ENCODE measurements at places on chromosomes 1 and 21.

DNA sequence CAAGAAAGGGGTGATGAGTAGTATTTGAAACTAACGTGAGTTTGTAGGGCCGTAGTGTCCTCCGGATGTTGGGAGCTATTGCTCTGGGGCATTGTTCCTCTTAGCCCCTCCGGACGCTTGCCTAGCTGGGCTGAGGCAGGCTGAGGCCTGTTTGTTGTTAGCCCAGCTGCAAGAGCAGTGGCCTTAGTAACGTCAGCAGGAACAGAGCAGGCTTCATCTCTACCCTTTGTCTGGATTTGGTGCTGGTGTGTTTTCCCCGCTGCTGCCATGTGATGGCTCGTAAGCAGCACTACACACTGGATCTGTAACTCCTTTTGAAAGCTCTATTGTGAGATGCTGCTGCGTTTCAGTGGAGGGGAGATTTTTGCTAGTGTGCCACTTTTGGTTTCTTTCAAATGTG is 57.6 kb downstream of the DNM3 start:
- no peak for DNase-seq

- DNase-seq = no peak
These were observed 2.2 kb upstream of the FOXD3 start for GRCh38 chr1:63320022-63320721.

DNA sequence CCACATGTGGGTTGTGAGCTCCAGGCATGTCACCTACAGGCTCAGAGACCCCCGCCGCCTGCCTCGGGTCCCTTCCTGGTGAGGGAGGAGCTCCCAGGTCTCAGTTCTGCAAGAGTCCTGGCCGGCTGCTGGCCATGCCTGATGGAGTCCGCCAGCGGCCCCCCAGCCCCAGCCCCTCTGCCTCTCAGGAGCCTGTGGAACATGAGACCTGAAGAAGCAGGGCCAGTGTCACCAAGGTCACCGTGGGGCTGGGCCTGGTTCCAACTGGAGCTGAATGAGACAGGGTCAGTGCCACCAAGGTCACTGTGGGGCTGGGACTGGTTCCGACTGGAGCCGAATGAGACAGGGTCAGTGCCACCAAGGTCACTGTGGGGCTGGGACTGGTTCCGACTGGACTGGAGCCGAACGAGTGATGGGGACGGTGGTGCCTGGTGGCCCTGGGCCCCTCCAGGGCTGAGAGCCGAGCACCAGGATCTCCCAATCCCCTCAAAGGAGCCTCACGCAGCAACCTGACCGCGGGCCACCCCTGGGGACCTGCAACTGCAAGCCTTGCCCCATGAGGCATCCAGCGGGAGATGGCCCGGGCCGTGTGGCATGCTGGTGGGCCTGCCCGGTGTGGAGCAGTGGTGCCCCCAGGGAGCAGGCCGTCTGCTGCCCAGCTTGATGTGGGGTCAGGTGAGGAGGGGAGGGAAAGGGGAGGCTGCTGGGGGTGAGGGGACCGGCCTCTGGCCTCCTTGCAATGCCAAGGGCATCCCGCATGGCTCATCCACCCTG is 14.5 kb upstream of the PTTG1IP start:
- DNase-seq = no peak

DNA sequence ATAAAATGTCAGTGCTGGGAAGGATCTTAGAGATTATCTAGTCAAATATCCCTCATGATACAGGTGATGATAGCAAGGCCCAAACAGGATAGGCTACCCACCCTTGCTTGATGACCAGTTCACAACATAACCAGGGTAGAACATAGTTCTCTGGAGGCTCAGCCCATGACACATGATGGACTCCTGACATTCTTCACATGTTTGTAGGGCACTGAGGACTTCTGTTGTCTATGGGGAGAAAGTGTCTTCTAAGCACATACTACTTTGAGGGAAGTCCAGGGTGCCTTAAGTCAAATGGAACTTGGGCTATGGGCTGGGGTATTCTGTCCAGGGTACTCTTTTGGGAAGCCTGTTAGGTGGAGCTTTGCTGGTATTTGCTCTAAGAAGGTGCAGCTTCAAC is 148.9 kb downstream of the GLUL start:
- no peak for DNase-seq

DNA sequence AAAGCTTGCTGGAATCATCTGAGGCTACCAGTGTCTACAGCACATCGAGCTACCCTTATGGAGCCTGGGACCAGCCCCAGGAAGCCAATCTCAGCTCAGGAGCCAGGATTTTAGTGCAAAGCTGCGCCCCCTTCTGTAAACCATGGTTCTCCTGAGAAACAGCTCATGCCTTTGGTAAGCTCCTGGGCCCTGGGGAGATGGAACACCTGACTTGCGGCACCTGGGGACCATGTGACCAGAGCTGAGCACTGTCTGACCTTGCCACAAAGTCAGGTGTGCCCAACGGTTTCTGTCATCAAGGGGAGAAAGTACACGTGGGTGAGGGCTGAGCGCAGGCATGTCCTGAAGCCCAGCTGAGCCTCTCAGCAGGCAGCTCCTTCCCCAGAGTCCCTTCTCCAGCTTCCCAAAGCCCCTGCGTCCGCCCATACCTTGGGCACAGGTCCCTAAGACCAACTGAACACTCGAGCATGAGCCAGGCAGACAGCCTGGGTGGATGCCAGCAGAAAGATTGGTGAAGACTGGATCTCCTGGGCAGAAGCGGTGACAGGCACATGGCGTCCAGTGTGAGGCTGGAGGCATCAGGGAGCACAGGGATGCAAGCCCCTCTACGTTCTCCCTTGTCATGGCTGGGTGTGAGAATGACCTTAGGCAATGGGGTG is 57.9 kb upstream of the TENT5B start:
- no peak for DNase-seq

DNA sequence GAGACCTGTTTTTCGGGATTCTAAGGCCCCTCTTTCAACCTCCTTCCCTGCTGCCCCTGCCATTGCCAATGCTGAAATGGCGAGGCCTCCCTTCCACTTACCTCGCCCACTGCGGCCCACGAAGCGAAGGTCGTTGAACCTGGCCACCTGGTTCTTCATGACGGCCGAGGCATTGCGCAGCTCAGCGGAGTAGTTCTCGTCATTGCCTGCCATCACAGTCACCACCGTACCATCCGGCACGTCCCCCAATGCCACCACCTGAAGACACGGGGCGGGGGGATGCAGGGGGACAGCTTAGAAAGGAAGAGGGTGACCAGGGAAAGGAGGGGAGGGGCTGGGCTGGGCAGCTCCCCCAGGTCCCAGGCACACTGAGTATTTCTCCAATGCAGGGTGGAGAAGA is 2.6 kb downstream of the RUNX3 start:
- DNase-seq = no peak

DNA sequence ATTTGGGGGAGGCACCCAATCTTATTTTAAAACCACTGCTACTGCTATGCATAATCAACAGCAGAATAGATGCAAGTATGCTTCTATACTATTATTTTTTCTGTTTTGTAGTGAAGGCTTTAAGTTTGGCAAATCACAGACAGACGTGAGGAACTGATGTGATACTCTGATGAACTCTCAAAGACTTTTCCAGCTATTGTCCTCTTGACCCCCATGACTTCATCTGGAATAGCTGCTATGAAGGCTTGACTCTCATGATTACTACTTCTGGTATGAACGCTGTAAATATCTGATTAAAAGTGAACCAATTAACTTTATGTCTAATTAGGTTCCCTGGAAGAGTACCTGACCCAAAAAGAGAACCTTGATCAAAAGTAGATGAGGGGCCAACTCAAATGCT is 49.1 kb downstream of the EYA3 start:
- DNase-seq = no peak

DNA sequence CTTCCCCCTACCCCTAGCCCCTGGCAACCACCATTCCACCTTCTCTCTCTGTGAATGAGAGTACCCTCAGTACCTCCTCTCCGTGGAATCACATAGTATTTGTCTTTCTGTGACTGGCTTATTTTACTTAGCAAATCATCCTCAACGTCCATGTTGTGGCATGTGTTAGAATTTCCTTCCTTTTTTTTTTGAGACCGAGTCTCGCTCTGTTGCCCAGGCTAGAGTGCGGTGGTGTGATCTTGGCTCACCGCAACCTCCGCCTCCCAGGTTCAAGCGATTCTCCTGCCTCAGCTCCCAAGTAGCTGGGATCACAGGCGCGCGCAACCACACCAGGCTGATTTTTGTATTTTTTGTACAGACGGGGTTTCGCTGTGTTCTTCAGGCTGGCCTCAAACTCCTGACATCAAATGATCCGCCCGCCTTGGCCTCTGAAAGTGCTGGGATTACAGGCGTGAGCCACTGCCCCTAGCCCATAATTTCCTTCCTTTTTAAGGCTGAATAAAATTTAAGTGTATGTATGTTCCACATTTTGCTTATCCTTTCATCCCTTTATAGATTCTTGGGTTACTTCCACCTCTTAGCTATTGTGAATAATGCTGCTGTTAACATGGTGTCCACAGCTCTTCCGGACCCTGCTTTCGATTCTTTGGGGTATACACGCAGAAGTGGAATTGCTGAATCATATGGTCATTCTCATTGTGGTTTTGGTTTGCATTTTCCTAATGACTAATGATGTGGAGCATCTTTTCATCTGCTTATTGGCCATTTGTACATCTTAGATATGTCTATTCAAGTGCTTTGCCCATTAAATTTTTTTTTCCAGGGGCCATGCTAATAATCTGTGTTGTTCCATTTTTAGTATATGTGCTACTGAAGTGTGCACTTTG is 32.3 kb downstream of the ERRFI1 start:
- no peak for DNase-seq

GRCh38 chr1:234083460-234083859 is 179.0 kb downstream of the SLC35F3 start:
- DNase-seq = no peak

- DNase-seq = no peak
These were observed 8.3 kb downstream of the AHCTF1 start for GRCh38 chr1:246923482-246923881.

DNA sequence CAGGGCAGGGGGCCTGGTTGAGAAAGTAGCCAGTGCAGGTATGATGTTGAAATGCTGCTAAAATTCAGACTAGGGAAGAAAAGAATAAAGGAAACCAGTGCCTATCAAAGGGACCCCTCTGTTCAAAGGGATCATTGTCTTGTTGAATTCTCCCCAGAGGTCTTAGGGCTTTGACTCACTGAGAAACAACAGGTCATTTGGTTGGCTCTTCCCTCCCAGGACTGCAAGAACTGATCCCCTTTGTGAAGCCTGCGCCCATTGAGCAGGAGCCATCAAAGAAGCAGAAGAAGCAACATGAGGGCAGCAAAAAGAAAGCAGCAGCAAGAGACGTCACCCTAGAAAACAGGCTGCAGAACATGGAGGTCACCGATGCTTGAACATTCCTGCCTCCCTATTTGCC is 11.8 kb upstream of the CELSR2 start:
- DNase-seq = no peak

DNA sequence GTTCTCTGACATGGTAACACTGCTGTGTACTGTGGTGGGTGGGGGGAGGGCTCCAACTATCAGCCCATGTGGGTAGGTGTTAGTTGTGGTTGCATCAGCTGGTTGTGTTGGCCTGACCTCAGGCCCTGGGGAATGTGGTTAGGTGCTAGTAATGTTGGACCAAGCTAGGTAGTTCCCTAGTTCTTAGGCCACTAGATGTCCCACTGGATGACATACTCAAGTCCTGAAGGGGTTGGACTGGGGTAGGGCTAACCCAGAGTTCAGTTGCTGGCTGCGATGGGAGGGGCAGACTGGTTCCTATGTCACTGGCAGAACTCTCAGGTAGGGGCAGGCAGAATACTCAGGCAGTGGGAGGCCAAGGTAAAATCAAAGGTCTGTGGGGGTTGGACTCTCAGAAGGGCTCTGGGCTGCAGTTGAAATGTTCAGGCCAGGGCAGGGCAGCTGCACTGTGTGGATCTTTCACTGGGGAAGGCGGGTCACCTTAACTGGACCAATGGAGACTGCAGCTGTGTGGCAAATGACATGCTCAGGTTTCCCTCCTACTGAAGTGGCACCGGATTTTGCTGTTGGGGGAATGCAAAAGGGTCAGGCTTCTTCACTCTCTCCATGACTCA is 870.7 kb downstream of the LRRIQ3 start:
- no peak for DNase-seq

DNA sequence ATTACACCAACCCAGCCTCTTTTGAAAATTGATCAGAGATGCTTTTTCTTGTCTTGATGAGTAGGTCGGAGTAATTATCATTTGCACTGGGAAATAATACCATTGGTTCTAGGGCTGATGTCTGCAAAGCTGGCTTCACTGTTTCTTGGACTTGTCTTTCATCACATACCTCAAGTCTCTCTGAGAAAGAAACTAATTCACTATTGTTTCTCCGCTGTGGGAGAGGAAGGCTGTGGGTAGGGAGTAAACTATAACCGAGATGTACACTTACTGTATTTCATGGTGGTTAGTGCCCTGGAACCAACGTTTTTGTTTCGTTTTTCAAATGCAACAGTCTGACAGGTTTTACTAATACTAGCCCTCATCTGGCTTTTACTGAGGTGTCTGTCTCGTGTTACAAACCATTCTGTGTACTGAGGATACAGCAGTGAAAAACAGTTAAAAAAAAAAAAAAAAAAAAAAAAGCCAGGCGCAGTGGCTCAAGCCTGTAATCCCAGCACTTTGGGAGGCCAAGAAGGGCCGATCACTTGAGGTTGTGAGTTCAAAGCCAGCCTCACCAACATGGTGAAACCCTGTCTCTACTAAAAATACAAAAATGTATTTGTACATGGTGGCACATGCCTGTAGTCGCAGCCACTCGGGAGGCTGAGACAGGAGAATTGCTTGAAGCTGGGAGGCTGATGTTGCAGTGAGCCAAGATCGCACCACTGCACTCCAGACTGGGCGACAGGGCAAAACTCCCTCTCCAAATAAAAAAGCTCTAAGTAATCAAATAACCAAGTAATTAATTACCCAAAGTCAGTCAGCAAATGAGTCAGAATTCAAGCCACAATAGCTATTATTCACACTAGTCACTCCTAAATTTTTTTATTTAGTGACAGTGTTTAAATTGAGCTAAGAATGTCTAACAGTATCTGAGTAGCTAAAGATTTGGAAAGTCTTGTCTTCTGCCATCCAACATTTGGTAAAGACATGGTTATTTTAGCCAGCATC is 23.3 kb downstream of the TOMM20 start:
- no peak for DNase-seq

- DNase-seq = no peak
These were observed 3.8 kb downstream of the ZBTB18 start for GRCh38 chr1:244054924-244055263.

DNA sequence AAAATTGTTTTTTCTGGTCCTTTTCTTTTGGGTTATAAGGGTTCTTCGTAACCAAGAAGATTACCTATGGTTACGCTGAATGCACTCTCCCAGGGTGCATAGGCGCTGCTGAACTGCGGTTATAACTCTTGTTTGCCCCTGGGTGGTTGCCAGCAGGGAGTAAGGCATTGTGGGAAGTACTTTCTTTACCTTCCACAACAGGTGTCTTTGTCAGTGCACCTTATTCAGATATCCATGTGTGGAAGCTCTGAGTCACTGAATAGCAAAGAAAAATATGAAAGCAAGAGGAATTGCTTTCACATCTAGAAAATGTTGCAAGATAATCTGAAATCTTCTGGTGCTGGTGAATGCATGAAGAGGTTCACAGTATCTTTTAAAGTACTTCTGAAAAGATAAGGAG is 124.4 kb upstream of the CACYBP start:
- DNase-seq = no peak

GRCh38 chr1:42211224-42211623 is 46.7 kb upstream of the GUCA2A start:
- no peak for DNase-seq

DNA sequence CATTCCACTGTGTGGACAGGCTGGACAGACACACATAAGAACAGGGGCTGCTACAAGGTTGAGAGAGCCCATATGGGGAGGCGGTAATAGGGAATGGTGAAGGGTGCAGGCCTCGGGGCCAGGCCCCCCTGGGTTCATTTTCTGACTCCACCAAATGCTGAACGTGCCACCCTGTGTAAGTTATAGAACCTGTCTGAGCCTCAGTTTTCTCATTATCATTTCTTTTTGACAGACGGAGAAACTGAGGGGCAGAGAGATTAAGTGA is 569.5 kb downstream of the PTPRU start:
- no peak for DNase-seq

Measured in stimulated activated CD8-positive, alpha-beta memory T cell treated with anti-CD3 and anti-CD28 coated beads, Interleukin-7, amount 100 ng/mL, for 48 hours (primary cell).